ENCODE measurements at places on chromosomes 13 and 19.

GRCh38 chr19:28829359-28829758 is 383.6 kb downstream of the UQCRFS1 start:
- H3K4me3 ChIP-seq: no peak overlapping the region
- no peak overlapping the region for H3K27ac ChIP-seq
- peaks cover 1% of the 10 kb centered on the region for H3K4me1 ChIP-seq
- peaks cover under 1% of the 10 kb centered on the region for H3K27me3 ChIP-seq

DNA sequence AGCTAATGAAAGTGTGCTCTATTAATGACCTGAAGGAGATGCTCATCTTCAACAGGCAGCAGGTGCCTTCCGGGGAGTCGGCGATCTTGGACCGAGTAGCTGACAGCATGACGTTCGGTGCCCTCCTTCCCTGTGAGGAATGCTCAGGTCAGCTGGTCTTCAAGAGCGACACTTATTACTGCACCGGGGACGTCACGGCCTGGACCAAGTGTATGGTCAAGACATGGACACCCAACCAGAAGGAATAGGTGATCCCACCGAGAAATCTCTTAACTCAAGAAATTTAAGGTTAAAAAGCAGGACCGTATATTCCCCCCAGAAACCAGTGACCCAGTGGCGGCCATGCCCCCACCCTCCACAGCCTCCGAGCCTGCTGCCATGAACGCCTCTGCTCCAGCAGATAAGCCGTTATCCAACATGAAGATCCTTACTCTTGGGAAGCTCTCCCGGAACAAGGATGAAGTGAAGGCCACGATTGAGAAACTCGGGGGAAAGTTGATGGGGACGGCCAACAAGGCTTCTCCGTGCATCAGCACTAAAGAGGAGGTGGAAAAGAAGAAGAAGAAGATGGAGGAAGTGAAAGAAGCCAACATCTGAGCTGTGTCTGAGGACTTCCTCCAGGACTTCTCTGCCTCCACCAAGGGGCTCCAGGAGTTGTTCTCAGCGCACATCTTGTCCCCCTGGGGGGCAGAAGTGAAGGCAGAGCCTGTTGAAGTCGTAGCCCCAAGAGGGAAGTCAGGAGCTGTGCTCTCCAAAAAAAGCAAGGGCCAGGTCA is 22.8 kb upstream of the ANKRD10 start:
- peaks cover 36% of the 10 kb centered on the region for H3K4me1 ChIP-seq
- peaks cover 10% of the 10 kb centered on the region for H3K27me3 ChIP-seq
- no peak overlapping the region for H3K27ac ChIP-seq
- no peak for DNase-seq

GRCh38 chr19:18436671-18437490 is 1.1 kb downstream of the ISYNA1 start:
- H3K27me3 ChIP-seq: no peaks in the 10 kb centered on the region
- DNase-seq: peak; percentile 83
- H3K27ac ChIP-seq: peak overlapping the region; percentile 68

DNA sequence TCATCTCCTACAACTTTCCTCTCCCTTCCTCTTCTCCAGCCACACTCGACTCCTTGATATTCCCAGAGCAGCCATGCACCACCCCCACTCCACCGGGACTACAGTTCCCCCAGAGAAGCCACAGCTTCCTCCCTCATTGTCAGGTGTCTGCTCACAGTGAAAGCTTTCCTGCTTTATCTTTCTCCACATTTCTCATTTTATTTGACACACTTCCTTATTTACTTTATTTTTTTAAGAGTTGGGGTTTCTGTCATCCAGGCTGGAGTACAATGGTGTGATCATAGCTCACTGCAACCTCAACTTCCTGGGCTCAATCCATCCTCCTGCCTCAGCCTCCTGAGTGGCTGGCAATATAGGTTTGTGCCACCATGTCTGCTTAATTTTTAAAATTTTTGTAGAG is 464.6 kb downstream of the MYO16 start:
- H3K27ac ChIP-seq: no peak overlapping the region
- peaks cover 4% of the 10 kb centered on the region for H3K27me3 ChIP-seq
- H3K4me3 ChIP-seq: no peak overlapping the region
- no peaks in the 10 kb centered on the region for H3K36me3 ChIP-seq

- peaks cover 14% of the 10 kb centered on the region for H3K4me1 ChIP-seq
- peaks cover 36% of the 10 kb centered on the region for H3K27me3 ChIP-seq
- H3K27ac ChIP-seq: no peak overlapping the region
- no peak for DNase-seq
- no peaks in the 10 kb centered on the region for H3K36me3 ChIP-seq
Measured at GRCh38 chr13:23579896-23580683, 9.9 kb downstream of the TNFRSF19 start.

DNA sequence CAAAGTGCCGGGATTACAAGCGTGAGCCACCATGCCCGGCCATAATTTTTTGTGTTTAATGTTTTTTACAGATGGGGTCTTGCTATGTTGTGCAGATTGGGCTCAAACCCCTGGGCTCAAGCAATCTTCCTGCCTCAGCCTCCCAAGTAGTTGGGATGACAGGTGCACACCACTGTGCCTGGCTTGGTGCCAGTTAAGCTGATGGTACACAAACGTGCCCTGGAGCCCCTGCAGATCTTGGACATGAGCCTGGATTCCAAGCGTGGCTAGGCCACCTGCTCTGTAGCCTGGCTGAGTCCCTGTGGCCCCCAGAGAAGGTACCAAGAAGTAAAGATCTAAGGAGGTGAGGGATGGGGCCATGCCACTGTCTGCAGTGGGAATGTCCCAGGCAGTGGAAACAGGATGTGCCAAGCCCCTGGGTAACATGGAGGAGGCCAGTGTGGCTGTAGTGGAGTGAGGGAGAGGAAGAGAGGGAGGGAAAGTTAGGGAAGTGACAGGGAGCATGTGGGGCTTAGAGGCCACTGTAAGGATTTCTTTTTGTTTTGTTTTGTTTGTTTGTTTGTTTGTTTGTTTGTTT is 7.0 kb downstream of the PRODH2 start:
- no peak for DNase-seq
- H3K27ac ChIP-seq: no peak overlapping the region
- peaks cover 11% of the 10 kb centered on the region for H3K27me3 ChIP-seq

DNA sequence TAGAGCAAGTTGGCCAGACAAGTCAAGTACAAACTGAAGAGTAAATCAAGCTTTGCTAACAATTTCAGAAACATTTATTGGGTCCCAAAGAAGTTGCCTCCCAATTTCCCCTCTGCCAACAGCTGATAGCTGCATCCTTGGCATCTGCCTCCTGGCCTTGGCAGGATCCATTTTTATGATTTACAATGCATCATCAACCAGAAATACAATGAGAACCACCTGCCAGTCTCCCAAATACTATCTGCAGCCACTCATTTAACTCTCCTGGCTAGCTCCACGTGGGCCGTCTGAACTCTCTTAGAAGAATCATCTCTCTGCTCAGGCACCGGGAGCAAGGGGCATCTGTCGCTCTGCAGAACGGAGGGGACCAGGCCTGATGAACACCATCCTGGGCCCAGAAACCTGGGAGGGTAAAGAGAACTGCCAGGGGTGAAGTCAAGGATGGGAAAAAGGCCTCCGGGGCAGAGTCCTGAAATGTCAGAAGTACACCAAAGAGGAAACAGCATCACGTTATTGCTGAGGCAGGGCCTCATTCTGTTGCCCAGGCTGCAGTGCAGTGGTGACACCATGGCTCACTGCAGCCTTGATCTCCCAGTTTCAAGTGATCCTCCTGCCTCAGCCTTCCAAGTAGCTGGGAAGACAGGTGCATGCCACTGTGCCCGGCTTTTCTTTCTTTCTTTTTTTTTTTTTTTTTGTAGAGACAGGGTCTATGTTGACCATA is 2.6 kb downstream of the LONP1 start:
- peaks cover 43% of the 10 kb centered on the region for H3K4me1 ChIP-seq
- peak overlapping the region; percentile 97 for H3K27ac ChIP-seq
- peak overlapping the region; percentile 96 for H3K4me3 ChIP-seq
- peaks cover 4% of the 10 kb centered on the region for H3K27me3 ChIP-seq
- peaks cover 44% of the 10 kb centered on the region for H3K36me3 ChIP-seq
- DNase-seq: no peak

DNA sequence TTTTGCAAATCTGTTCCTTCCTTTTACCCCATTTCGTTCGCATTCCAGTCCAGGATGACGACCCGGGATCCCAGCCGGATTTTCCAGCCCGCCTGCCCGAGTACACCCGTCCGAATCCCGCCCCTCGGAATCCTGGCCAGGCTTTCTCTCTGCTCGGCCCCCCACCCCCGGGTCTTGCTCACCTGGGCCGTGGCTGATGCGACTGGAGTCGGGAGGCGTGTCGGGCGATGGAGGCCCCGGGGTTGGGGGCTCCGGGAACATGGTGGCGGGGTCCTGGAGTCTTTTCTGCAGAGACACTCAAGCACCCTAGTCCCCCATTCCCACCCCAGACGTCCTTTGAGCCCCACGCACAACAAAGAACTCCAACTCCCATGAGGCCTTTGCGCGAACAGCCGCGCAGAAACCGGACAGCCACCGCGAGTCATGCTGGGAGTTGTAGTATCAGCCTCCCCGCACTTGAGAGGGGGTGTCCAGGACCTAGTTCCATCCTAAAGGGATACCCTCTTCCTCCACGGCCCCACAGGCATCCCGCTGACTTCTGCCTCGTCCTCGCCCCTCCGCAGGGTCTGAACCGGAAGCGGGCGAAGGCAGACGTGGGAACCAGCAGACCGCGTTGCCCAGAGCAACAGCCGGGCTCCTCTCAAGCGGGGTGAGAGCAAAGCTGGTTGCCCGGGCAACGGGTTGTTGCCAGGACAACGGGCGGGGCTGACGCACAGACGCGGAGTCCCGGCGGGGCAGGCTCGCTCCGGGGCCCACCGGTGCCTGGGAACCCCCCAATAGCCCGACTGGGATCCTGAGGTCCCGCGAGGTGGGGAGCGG is 1.1 kb downstream of the SYT5 start:
- H3K27me3 ChIP-seq: peaks cover 72% of the 10 kb centered on the region
- H3K36me3 ChIP-seq: no peaks in the 10 kb centered on the region
- peak overlapping the region; percentile 60 for H3K4me3 ChIP-seq
- peaks cover 18% of the 10 kb centered on the region for H3K4me1 ChIP-seq
- H3K27ac ChIP-seq: no peak overlapping the region

- H3K36me3 ChIP-seq: no peaks in the 10 kb centered on the region
- DNase-seq: no peak
- peaks cover 27% of the 10 kb centered on the region for H3K4me1 ChIP-seq
- peaks cover 26% of the 10 kb centered on the region for H3K27me3 ChIP-seq
Measured at GRCh38 chr13:110343241-110343865, 36.3 kb downstream of the COL4A2 start.

GRCh38 chr13:85520445-85520844 is 278.8 kb downstream of the SLITRK6 start:
- H3K4me1 ChIP-seq: no peaks in the 10 kb centered on the region
- no peak overlapping the region for H3K27ac ChIP-seq
- no peak overlapping the region for H3K4me3 ChIP-seq
- DNase-seq: no peak
- no peaks in the 10 kb centered on the region for H3K27me3 ChIP-seq

GRCh38 chr13:79710376-79710775 is 229.4 kb downstream of the NDFIP2 start:
- H3K4me1 ChIP-seq: no peaks in the 10 kb centered on the region
- no peak overlapping the region for H3K4me3 ChIP-seq
- no peak overlapping the region for H3K27ac ChIP-seq
- H3K27me3 ChIP-seq: no peaks in the 10 kb centered on the region
- H3K36me3 ChIP-seq: no peaks in the 10 kb centered on the region
- DNase-seq: no peak

GRCh38 chr19:16561382-16561781 is 10.8 kb downstream of the SLC35E1 start:
- H3K36me3 ChIP-seq: peaks cover 55% of the 10 kb centered on the region
- H3K4me1 ChIP-seq: peaks cover 11% of the 10 kb centered on the region
- no peak for DNase-seq
- no peak overlapping the region for H3K27ac ChIP-seq
- H3K4me3 ChIP-seq: no peak overlapping the region
- no peaks in the 10 kb centered on the region for H3K27me3 ChIP-seq

GRCh38 chr13:111855786-111856185 is 211.2 kb upstream of the SOX1 start:
- H3K36me3 ChIP-seq: no peaks in the 10 kb centered on the region
- no peak for DNase-seq
- H3K27ac ChIP-seq: no peak overlapping the region

GRCh38 chr13:28584873-28585381 is 74.0 kb upstream of the POMP start:
- no peaks in the 10 kb centered on the region for H3K36me3 ChIP-seq
- peaks cover 20% of the 10 kb centered on the region for H3K4me1 ChIP-seq
- no peak overlapping the region for H3K27ac ChIP-seq
- peaks cover 4% of the 10 kb centered on the region for H3K27me3 ChIP-seq
- DNase-seq: no peak
- no peak overlapping the region for H3K4me3 ChIP-seq

GRCh38 chr13:25980255-25980654 is 71.6 kb downstream of the SHISA2 start:
- no peak for DNase-seq
- H3K4me1 ChIP-seq: peaks cover 6% of the 10 kb centered on the region
- no peak overlapping the region for H3K4me3 ChIP-seq
- H3K36me3 ChIP-seq: no peaks in the 10 kb centered on the region
- no peak overlapping the region for H3K27ac ChIP-seq
- peaks cover 3% of the 10 kb centered on the region for H3K27me3 ChIP-seq

Measured in activated naive CD8-positive, alpha-beta T cell treated with anti-CD3 and anti-CD28 coated beads, Interleukin-2, amount 50 U/mL, for 24 hours (primary cell).